ENCODE measurements at places on chromosomes 6 and 20. TPM values are rescaled to one million over a fixed set of nuclear protein-coding genes. Genes with fewer than 3 reads are reported as not detected.

The TXNDC5 gene
- total RNA-seq, result 85.5 TPM

The TRAM2 gene
- 2.7 TPM for total RNA-seq

The MYL9 gene
- total RNA-seq, result 0.17 TPM

The MOCS1 gene
- total RNA-seq, result 0.84 TPM

All from activated CD8-positive, alpha-beta memory T cell treated with anti-CD3 and anti-CD28 coated beads for 36 hours (primary cell).